ENCODE measurements at places on chromosomes 12 and 14.

GRCh38 chr14:52175982-52176502, 91.5 kb upstream of the PTGDR start:
- DNase-seq, result no peak

DNA sequence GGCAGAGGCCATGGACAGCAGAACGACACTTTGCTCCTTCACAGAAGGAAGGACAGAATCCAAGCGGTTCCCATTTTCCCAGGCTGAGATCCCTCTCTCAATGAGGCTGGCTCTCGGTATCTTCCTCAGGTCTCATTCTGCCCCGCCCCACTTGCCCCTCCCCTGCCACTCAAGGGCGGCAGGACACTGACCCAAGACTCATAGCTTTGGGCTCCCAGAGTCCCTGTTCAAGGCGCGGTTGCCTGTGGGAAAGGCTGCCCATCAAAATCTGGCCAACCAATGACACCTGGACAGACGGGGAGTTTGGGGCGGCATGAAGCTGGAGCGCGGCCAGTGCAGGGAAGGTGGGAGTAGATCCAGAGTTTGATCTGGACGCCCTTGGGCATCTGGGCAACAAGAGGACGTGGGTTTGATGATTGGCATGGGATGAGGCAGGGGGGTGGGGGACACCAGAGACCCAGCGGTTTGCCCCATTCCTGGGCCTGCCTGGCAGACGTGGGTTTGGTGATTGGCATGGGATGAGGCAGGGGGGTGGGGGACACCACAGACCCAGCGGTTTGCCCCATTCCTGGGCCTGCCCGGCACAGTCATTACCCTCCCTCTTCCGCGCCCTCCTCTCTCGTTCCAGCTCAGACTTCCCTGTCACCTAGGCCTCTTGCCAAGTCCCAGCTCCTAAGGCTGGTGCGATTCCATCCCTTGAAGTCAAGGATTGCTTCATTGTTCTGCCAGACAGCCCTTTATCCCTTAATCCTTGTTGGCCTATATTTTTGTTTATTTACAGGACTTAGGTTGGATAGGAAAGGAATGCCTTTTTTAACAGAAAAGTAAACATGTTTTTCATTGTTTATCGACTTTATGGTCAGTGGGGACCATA, 92.1 kb downstream of the NINJ2 start:
- no peak for DNase-seq

GRCh38 chr14:32225378-32225920, 22.4 kb upstream of the RNU6-8 start:
- DNase-seq, result no peak

DNA sequence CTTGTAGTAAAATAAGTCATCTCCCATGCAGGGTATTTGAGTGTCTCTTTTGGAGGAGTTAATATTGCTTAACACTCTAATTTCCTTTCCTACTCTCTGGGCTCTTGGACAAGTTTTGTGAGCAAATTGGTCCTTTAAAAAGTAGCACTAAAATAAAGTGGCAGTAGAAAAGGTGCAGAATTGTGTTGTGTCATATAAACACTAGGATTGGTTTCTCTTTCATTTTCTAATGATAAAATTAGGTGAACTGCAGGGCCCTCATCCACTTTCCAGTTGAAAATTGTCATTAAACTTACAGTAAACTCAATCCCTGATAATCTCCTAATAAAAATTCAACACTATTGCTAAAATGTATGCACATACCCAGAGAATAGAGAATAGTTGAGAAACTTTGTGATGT, 42.6 kb upstream of the REP15 start:
- DNase-seq, result no peak

DNA sequence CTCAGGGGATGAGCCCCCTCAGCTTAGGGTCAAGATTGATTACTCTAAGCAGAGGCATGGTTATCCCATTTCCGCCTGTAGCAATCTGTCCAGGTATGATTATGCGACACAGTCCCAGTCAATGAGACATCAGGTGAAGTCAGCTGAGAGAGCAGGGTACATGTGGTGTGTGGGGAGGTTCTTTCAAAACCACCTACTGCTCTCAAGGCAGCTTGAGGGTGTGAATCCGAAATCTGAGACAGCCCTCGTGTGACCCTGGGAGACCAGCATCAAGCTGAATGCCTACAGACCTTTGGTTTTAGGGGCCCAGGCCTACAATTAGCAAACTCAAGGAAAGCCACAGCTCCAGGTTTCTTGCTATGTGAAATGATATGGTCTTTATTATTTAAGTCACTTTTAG, 275.7 kb downstream of the ITPR2 start:
- no peak for DNase-seq

GRCh38 chr12:113795445-113795844, 170.7 kb downstream of the RBM19 start:
- no peak for DNase-seq

DNA sequence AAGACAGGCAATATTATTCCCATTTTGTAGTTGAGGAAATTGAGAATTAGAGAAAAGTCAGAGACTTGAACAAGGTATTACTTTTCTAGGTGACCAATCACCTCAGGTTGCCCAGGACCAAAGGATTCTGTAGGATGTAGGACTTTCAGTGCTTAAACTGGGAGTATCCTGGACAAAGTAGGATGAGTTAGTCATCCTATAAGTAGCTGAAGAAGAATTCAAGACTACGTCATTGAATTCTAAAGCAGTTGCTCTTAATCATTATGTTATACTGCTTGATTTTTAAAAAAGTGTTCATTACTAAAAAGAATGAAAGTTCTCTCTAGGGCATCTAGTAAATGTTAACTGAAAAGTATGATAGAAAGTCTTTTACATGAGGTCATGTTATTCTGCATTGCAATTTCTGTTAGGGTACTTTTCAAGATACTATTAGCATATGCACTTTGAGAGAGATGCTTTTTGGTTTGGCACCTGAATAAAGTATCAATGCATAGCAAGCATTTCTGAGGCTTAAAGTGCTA, 101.7 kb downstream of the RTN1 start:
- DNase-seq, result no peak

DNA sequence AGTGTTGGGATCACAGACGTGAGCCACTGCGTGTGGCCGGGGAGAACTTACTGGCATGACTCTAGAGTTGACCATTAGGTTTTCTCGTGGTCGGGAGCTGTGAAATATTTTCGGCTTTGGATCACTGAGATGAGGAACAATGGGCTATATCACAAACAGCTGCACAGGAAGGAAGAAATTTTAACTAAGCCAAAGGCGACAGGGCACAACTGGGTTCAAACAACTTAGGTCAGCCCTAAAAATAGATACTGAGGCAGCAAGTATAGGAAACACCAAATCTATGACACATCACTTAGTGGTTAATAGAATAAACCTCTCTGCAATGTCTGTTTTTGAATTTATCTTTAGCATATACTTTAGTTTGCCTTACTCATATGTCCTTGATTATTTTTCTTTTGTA, 162.9 kb downstream of the LRIG3 start:
- DNase-seq, result no peak

DNA sequence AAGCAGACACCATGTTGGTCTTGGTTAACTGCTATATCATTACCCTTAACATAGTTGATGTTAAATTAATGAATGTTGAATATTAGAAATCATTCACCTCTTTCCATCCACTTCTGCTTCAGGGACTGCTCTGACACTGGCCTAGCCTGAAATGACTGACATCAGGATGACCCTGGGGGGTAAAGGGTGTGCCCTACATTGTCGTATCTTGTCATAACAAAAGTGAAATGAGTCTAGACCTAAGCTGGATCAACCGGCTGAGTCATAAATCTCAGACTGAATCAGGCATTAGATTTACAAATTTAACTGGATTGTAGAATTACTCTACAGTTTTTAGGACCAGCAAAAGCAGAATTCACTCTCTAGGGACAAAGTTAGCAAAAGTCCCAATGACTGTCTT, 35.3 kb downstream of the KICS2 start:
- DNase-seq, result no peak

- DNase-seq, result no peak
These were observed 21.1 kb upstream of the FLRT2 start for GRCh38 chr14:85508863-85509262.

GRCh38 chr12:33763331-33763730, 259.0 kb upstream of the ALG10 start:
- DNase-seq, result no peak

GRCh38 chr12:123767613-123768012, 5.5 kb downstream of the DNAH10 start:
- no peak for DNase-seq

DNA sequence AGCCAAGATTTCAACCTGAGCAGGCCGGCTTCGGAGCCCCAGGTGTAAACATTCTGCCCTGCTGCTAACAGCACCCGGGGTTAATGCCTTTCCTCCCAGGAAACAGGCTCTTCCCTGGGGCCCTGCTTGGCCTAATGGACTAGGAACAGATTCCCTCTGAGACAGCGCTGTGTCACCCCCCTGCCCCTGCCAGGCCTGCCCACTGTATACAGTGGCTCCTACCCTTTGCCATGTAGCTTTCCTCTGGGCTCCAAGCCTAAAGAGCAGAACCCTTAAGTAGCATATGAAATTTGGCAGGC, 28.3 kb upstream of the BCDIN3D start:
- DNase-seq, result no peak

- no peak for DNase-seq
These were observed 31.8 kb downstream of the PAH start for GRCh38 chr12:102885043-102885932.

GRCh38 chr14:70289138-70289537, 70.3 kb downstream of the COX16 start:
- DNase-seq, result peak; percentile 40

DNA sequence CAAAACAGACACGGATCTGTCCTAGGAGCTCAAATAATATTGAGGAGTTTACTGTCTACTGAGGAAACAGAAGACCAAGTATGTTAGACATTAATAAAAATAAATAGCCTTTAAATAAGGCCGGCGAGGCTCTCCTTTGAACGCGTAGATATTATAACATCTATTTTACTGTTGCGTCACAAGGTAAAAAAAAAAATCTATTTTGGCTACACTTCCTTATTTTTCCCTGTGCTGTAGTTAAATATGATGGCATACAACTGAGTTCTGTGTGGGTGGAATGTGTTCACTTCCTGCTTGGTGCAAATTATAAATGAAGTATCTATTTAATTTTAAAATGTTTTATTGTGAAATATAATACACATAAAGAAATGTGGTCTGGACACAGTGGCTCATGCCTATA, 17.2 kb upstream of the RAD52 start:
- DNase-seq, result no peak

DNA sequence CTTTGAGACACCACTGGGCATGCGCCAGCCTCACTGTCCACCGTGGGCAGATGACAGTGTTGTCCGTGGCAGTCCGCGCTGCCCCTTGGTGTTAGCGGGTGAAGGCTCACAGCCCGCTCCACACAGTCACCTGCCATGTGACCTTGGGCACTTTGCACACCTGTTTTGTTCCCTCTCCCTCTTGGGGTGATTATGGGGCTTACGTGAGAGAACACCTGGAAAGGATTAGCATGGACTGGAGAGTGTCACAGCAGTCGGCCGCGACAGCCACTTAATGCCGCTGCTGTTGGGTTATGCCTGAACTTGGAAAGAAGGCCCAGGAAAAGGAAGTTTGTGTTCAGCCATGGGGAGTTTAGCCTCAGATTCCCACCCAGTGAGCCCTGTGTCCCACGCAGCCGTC, 94.2 kb downstream of the DDX51 start:
- DNase-seq, result no peak

DNA sequence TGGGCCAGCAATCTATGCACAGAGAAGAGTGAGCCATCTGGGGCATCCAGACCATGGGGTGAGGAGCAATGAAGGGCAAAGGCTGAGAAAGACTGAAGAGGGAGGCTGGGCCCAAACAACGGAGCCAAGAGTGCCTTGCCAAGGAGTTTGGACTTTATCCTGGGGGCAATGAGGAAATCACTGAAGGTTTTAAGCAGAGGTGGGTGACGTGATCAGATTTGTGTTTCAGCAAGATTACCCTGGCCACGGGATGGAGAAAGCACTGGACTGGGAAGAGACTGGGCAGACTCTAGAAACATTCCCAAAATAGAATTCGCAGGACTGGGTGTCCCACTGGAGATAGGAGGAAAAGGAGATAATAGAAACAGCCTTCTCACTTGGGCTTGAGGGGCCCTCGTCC, 65.3 kb downstream of the DPF3 start:
- no peak for DNase-seq
